DMS79 (cell line): ENCODE measurements at places on chromosomes 3 and 15.
A peak's percentile ranks its signal among the peaks of the same experiment; 100 is the strongest.

- DNase-seq: no peak
These were observed 67.1 kb downstream of the MB21D2 start for GRCh38 chr3:192850451-192850981.

- DNase-seq: no peak
These were observed 89.7 kb downstream of the SCAPER start for GRCh38 chr15:76815421-76815820.

- no peak for DNase-seq
These were observed 247.5 kb downstream of the MBNL1 start for GRCh38 chr3:152516216-152516615.

- no peak for DNase-seq
These were observed 37.8 kb upstream of the GOLGA6L2 start for GRCh38 chr15:23484870-23485269.

- peak; percentile 19 for DNase-seq
These were observed 248.5 kb downstream of the PTPRG start for GRCh38 chr3:61809879-61810278.

- no peak for DNase-seq
These were observed 46.9 kb downstream of the RAB11A start for GRCh38 chr15:65916041-65916663.

GRCh38 chr15:40844696-40845030 lies 815 bp downstream of the SPINT1 start:
- DNase-seq: no peak

- no peak for DNase-seq
These were observed 84.1 kb downstream of the PPCDC start for GRCh38 chr15:75107516-75107907.

DNA sequence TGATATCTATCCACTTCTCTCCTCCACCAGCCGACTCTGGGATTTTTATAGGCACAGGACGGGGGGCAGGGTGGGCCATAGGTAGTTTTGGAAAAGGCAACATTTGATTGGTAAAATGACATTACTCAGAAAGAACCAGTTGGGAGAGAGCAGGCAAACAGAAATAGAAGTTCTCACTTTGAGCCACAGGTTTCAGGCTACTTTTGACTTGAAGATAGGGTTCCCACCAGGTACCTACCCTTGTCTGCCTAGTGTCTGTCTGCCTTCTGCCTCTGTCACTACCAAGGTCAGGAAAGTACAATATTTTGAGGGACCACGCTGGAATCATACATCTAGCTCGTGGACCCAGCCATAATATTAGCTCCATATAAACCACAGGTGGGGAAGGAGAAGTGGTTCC lies 412.9 kb upstream of the GRM7 start:
- DNase-seq: no peak

GRCh38 chr3:174538151-174538550 lies 321.0 kb upstream of the NAALADL2 start:
- DNase-seq: no peak

DNA sequence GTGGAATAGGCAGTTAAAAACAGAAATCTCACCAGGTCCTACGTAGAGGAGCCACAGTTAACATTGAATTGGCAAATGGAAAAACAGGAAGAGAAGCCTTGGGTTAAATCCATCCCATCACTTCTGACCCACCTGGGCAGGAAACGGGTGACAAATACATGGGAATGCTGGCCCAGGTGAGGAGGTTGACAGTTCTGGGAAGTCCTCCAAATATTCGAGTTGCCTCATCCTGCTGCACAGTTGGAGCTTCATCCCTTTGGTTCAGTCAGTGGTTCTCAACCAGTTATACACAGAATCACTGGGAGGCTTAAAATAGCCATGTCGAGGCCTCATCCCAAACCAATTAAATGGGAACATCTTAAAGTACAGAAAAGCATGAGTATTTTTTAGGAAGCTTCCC lies 5.3 kb downstream of the MYZAP start:
- no peak for DNase-seq

DNA sequence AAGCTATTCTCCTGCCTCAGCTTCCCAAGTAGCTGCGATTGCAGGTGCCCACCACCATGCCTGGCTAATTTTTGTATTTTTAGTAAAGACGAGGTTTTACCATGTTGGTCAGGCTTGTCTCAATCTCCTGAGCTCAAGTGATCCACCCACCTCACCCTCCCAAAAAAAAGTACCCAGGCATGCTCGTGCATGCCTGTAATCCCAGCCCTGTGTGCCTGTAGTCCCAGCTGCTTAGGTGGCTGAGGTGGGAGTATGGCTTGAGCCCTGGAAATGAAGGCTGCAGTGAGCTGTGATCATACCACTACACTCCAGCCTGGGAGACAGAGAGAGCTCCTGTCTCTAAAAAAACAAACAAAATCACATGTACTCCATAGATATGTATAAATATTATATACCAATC lies 176.5 kb downstream of the SOX2 start:
- no peak for DNase-seq

DNA sequence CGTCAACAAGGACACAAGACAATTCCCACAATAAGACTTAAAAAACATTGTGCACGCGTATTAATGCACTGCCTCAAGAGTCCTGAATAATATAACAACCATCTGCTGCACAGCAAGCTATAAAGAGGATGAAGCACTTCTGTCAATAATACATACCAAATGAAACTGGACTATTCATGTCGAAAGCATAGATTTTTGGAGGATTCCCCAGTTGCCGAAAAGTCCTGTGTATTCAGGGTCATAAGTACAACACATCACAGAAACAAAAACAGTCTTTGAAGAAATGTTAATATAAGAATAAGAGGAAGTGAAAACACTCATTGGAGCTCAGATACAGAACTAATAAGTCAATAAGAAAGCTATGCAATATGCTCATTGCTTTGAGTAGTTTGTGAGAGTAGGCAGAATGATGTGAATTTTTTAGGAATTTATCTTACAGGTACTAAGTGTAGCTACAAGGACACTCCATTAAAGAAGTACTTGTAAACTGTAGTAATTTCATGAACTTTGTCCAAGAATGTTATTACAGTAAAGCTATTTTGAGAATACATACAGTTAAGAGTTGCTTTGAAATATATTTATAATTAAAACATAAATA lies 31.6 kb downstream of the CBLB start:
- no peak for DNase-seq
